ENCODE measurements at places on chromosomes 4 and X.

GRCh38 chr4:1910643-1911042, 39.5 kb downstream of the NSD2 start:
- no peak for DNase-seq

DNA sequence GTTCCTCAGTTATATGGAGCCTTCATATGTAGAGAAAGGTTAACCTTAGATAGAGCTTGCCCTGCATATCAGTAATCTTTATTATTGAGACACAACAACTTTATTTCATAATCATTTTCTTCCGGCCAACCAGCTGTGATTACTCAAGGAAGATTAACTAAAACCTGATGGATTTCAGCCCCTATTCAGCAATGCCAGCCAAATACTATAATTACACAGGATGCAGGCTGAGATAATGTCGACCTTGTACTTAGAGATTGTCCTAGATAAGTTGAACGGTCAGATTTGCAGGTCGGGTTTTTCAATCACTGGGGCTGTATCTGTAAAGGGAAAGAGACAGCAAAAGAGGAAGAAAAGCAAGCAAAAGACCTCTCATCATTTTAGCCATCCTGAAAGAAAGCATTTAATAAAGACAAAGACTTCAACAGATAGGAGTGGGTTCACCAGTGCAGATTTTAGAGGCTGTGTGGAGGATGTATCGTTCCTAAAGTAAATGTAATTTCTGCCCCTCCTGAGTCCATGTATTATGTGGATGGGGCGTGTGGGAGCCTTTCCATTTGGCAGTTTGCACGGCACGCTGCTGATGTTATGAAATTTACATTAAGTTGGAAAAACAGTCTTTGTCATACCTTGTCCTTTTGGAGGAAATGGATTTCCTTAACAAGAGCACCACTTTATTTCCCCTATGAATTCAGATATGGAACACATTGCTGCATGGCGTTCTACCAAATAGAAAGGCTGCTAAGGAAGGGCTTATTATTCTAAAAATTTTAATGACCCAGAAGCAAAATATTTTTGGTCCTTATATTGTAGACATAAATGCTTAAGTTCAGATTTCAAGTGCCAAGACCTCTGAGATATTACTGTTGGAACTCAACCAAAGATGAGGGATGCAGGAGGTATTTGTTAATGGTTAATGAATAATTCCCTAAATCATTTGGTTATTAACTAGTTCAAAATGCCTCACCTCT, 496.7 kb downstream of the SPRY1 start:
- DNase-seq = no peak

GRCh38 chr4:107069049-107069448, 32.9 kb upstream of the DKK2 start:
- no peak for DNase-seq

- DNase-seq = no peak
Observed at GRCh38 chrX:118702741-118703140, 24.7 kb upstream of the IL13RA1 start.

GRCh38 chr4:155952501-155952901, 1.2 kb downstream of the CTSO start:
- no peak for DNase-seq

GRCh38 chr4:163758032-163758431, 263.5 kb downstream of the TMA16 start:
- DNase-seq = no peak

- DNase-seq = no peak
Observed at GRCh38 chr4:61933527-61933926, 733.4 kb downstream of the ADGRL3 start.

DNA sequence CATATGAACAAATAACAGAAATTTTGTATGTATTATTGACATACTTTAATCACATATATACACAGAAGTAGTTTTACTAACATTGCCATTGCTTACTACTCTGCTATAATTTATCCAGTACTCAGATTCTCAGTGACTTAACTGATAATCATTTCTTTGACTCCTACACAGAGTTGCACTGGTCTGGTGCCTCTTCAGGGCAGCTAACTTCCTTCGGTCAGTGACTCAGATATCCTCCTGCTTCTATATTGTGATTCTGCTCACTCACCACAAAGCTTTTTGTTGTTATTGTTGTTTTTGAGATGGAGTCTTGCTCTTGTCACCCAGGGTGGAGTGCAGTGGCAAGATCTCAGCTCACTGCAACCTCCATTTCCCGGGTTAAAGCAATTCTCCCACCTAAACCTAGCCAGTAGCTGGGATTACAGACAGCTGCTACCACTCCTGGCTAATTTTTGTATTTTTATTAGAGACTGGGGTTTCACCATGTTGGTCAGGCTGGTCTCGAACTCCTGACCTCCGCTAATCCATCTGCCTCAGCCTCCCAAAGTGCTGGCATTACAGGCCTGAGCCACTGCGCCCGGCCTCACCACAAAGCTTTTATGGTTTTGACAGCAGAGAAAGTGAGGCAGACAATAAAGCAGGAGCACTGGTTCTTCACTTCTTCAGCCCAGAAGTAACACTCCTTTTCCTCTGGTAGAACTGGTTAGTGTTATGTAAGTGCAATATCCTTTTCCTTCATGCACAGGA, 499.3 kb downstream of the EPHA5 start:
- DNase-seq = no peak

GRCh38 chrX:1196436-1196835, 16.0 kb downstream of the CRLF2 start:
- no peak for DNase-seq

Data from esophagus squamous epithelium (tissue), 5 donors.